OCI-M1 (cell line): ENCODE measurements at places on chromosomes 12 and 14.

DNA sequence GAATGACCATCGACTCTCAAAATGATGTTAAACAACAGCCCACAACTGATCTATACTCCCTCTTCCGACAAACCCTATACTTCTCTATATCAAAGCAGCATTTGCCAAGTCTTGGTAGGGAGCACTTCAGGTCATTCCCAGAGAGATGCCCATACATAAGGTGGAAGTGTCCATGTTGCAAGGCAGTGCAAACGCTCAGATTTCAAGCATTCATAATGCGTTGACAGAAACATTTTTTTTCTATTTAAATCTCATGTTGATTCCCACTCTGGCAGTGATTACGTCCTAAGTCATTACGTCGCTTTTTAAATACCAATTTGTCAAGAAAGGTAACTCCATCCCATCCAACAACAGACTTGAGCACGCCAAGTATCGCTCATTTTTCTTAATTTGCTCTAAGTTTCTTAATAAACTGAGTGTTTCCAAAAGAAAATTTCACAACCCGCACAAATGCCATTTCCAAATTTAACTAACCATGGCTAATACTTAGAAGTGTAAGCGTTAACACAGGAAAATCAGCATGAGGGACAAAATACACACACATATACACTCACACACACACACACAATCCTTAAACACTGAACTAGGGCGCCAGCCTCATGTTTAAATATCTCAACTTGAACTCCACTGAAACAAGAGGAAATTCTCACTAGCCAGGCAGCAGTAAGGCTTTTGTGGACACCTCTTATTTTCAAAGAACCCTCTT, 1.1 kb downstream of the GXYLT1 start:
- peak; percentile 55 for DNase-seq

DNA sequence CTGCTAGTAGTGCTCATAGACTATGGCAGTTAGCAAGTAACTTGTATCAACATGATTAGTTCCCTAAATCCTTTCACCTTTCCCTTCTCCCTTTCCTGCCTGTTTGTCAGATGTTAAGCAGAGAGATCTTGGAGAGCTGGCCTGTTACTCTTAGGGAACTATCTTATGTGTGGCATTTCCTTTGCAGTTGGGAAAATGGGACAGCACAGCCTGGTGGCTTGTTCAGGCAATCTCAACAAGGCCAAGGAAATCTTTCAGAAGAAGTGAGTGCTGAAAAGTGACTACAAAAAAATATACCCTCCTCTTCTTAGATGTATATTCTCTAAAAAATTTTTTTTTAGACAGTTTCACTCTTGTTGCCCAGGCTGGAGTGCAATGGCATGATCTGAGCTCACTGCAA, 7.4 kb downstream of the PARP2 start:
- DNase-seq: no peak

GRCh38 chr12:79776111-79776510, 85.3 kb upstream of the PAWR start:
- no peak for DNase-seq

DNA sequence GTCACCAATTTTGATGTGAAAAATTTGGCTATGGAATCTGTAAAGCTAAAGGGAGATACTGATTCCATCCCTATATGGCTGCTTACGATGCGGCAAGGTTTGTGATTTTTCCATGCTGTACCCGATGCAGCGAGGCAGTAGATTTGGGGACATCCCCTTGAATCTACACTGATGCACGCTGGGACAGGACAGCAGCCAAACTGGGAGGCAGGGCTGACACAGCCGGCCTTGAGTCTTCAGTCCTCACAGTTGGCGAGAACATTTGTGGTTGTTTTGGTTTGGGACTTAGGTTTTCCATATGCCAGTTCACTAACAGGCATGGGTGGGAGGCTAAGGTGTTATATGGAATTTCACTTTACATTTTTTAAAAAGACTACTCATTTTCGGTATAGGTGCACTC, 3.8 kb downstream of the GALNT16 start:
- DNase-seq: no peak
